ENCODE measurements at places on chromosomes 5 and 9.
A peak's percentile ranks its signal among the peaks of the same experiment; 100 is the strongest.

DNA sequence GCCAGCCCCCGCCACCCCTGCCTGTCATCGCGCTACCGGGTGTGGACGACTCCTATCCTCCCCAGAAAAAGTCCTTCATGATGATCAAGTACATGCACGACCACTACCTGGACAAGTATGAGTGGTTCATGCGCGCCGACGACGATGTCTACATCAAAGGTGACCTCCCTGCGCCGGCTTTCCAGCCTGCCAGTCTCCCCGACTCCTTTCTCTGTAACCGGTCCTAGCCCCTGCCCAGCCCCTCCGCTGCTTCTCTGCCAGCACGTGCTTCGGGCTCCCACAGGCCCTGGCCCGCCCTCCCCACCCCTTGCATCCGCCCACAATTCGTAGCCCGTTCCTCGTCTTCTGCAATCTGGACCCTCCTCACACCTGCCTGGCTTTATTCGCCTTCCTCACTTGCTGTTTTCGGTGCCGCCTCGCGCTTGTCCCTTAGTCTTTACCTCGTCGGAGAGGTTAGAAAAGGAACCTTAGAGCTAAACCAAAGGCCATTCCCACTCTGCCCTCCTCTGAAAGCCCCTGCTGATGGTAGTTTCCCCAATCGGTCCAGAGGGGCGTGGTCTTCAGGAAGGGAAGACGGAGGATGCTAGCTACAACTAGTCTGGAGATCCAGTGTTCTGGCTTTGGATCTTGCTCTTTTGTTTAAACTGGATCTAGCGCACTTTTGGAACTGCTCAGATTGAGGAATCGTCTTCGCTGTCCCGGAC lies 1.4 kb downstream of the CHSY3 start:
- DNase-seq = no peak

- DNase-seq = no peak
These were observed 3.1 kb downstream of the LHX3 start for GRCh38 chr9:136201609-136202453.

- no peak for DNase-seq
These were observed 6.0 kb downstream of the PTTG1 start for GRCh38 chr5:160427607-160428006.

DNA sequence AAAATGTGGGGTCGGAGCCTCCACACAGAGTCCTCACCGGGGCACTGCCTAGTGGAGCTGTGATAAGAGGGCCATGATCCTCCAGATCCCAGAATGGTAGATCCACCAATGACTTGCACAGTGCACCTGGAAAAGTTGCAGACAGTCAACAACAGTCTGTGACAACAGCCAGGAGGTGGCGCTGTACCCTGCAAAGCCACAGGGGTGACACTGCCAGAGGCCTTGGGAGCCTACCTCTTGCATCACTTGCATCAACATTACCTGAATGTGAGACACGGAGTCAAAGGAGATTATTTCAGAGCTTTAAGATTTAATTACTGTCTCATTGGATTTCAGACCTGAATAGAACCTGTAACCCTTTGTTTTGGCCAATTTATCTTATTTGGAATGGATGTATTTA lies 614.1 kb upstream of the CDH9 start:
- no peak for DNase-seq

GRCh38 chr5:56507351-56507930 lies 274.3 kb upstream of the ANKRD55 start:
- DNase-seq = no peak

DNA sequence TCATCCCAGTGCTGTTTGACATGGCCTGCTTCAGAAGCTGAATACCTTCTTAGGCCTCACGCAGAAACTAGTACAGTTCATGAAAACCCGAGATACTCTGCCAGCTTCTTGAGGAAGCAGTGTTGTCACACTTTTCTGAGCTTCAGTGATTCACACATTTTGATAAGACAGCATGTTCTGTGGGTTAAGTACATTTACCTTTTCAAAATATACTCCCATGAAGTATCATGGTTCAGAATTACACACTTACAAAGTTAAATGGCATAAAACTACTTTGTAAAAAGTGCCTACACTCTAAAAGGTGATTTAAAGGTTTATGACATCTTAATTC lies 56.9 kb downstream of the VCAN start:
- no peak for DNase-seq

- DNase-seq = no peak
These were observed 19.2 kb downstream of the TRIM36 start for GRCh38 chr5:115150512-115150911.

DNA sequence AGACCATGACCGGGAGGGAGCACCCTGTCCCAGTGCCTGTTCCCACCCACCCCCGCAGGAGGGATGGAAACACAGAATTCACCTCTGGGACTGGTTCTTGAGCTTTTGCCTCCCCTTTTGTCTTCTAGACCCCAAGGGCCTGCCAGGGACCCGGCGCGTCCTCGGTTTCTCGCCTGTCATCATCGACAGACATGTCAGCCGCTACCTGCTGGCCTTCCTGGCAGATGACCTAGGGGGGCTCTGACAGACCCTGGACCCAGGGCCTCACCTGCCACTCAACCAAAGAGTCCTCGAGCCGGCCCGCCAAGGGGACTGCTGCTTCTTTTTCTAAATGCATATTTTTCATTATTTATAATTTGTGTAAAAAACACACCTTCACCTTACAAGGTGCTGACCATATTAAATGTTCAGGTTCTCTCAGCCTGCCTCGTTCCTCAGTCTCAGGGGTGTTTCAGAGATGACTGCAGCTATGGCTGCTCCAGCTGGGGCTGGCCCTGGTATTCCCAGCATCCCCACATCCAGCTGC lies 16.9 kb downstream of the CARD19 start:
- no peak for DNase-seq

GRCh38 chr5:140547508-140548299 lies at the start of gene EIF4EBP3:
Gene EIF4EBP3, plus strand, starts transcription at chr5:140547662. Its CDS starts 76 bp downstream, at chr5:140547738.
- DNase-seq = peak; percentile 72

DNA sequence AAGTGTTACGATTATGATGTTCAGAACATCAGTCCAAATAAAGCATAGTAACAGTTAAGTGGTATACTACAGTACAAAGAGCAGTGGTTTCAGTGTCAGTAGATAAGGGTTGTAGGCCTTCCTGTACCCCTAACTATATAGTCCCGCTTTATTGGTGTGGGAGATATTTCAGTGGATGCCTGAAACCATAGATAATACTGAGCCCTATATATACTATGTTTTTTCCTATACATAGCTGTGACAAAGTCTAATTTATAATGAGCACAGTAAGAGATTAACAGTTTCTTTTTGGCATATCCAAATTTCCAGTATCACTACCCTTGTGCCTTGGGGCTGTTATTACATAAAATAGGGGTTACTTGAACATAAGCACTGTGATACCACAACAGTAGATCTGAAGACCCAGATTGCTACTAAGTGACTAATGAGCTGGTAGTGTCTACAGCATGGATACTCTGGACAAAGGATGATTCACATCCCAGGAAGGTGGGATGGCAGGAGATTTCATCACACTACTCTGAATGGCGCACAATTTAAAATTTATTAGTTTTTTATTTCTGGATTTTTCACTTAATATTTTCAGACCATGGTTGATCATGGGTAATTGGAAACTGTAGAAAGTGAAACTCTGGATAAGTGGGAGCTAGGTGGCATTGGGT lies 119.3 kb downstream of the RPS23 start:
- no peak for DNase-seq

DNA sequence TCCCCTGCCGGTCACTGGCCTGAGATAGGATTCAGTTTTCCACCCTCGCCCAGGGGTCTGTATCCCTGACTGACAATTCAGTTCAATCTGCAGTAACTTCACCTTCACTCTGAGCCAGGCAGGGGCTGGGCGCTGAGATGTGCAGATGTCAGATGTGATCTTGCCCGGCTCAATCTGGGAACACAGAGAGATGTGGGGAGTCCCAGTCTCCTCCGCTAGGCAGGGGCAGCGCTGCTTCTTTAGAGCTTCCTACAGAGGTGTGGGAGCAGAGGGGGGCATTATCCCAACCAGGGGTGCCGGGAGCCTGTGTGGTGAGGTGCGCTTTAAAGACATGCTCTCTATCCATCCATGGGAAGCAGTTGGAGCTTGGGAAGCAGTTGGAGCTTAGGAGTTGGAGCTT lies 14.6 kb downstream of the TMOD1 start:
- DNase-seq = no peak

Data from stimulated activated CD8-positive, alpha-beta memory T cell treated with anti-CD3 and anti-CD28 coated beads, Interleukin-2, amount 100 ng/mL, for 1 hour (primary cell).